Activated T-cell treated with anti-CD3 and anti-CD28 coated beads, Interleukin-2, amount 50 U/mL, for 72 hours (primary cell): ENCODE measurements at places on chromosomes 13 and 19. TPM values are rescaled to one million over a fixed set of nuclear protein-coding genes. Genes with fewer than 3 reads are reported as not detected.

- no peaks in the 10 kb centered on the region for H3K27me3 ChIP-seq
- peak overlapping the region; percentile 70 for H3K4me3 ChIP-seq
- DNase-seq: no peak
- H3K4me1 ChIP-seq: peaks cover 22% of the 10 kb centered on the region
- peaks cover 3% of the 10 kb centered on the region for H3K36me3 ChIP-seq
Measured at GRCh38 chr13:21016487-21016886, 44.9 kb downstream of the LATS2 start.

DNA sequence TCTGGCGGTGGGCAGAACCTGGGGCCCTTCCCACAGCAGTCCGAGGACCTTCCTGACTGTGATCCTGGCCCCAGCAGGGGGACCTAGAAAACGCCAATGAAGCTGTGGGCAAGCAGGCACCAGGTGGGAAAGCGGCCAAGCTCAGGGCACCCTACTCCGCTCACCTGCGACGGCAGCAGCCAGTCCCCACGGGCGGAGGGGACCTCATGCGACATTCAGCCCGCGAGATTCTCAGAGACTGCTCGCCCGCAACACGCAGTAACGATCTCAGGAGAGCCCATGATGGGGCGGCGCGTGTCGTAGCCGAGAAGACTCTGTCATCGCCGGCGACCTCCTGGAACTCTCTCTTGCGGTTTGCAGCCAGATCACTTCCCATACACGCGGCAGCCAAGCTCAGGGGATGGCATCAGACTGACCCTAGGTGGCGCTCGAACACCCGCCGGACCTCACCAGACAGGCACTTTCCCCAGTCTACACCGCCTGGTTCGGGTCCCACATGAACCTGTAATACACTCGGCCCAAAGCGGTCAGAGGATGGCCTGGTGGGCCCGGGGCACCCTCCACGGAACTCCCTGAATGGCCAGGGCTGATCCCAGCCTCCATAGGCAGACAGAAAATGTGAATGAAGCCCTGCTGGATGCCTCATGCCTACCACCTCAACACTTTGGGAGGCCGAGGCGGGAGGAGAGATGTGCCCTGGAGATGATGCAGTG is 26.5 kb downstream of the MAN2B1 start:
- H3K27me3 ChIP-seq: no peaks in the 10 kb centered on the region
- peak overlapping the region; percentile 3 for H3K27ac ChIP-seq
- H3K36me3 ChIP-seq: peaks cover 3% of the 10 kb centered on the region
- H3K4me1 ChIP-seq: peaks cover 20% of the 10 kb centered on the region
- DNase-seq: peak; percentile 90

GRCh38 chr13:113050734-113051431 is 54.7 kb upstream of the F7 start:
- H3K27ac ChIP-seq: no peak overlapping the region
- H3K36me3 ChIP-seq: no peaks in the 10 kb centered on the region
- no peak overlapping the region for H3K4me3 ChIP-seq
- no peaks in the 10 kb centered on the region for H3K27me3 ChIP-seq

GRCh38 chr13:107678075-107678689 is 537.2 kb downstream of the LIG4 start:
- H3K27me3 ChIP-seq: no peaks in the 10 kb centered on the region
- DNase-seq: no peak
- H3K27ac ChIP-seq: no peak overlapping the region
- H3K4me1 ChIP-seq: no peaks in the 10 kb centered on the region
- H3K36me3 ChIP-seq: no peaks in the 10 kb centered on the region

DNA sequence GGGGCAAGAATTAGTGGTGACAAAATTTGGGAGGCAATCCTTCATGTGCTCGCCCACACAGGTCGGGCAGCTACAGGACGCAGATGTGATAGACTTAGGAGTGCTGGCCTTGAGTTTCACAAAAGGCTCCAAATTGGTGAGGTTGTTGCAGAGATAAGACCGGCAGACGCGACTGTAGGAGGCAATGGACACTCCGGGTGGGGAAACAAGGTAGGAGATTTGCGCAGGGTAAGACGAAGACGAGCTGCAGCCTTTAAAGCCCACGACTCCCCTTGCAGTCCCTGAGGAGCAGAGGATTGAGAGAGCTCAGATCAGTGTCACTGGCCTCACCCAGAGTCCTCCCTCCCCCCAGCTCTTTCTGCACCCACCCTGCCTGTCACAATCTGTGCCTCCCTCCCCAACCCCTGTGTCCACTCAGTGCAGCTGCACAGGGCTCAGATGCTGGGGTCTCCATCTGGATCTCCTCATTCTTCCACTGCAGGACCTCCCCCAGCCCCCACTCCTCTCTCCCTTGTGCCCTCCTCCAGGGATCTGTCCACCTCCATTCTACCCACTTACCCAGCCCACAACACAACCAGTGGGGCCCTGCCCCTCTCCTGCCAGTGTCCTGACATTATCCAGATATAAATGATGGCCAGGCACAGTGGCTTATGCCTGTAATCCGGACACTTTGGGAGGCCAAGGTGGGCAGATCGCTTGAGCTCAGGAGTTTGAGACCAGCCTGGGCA is 6.3 kb downstream of the LYPD4 start:
- no peak for DNase-seq
- no peak overlapping the region for H3K27ac ChIP-seq
- peaks cover 29% of the 10 kb centered on the region for H3K27me3 ChIP-seq
- no peaks in the 10 kb centered on the region for H3K36me3 ChIP-seq
- H3K4me3 ChIP-seq: no peak overlapping the region

- H3K27ac ChIP-seq: no peak overlapping the region
- H3K4me1 ChIP-seq: no peaks in the 10 kb centered on the region
- H3K36me3 ChIP-seq: no peaks in the 10 kb centered on the region
- H3K27me3 ChIP-seq: no peaks in the 10 kb centered on the region
- DNase-seq: no peak
Measured at GRCh38 chr13:35836446-35836845, 294.7 kb downstream of the DCLK1 start.

The PLIN5 gene
- total RNA-seq: 0.24 TPM

The FAAP24 gene
- 9.9 TPM for total RNA-seq

The CEACAM7 gene
- not detected for total RNA-seq

The SUPT5H gene
- total RNA-seq: 201 TPM
